ENCODE measurements at places on chromosomes 13 and 19.
A peak's percentile ranks its signal among the peaks of the same experiment; 100 is the strongest.

- DNase-seq = peak; percentile 92
These were observed 44.0 kb downstream of the ZNF823 start for GRCh38 chr19:11694533-11695439.

DNA sequence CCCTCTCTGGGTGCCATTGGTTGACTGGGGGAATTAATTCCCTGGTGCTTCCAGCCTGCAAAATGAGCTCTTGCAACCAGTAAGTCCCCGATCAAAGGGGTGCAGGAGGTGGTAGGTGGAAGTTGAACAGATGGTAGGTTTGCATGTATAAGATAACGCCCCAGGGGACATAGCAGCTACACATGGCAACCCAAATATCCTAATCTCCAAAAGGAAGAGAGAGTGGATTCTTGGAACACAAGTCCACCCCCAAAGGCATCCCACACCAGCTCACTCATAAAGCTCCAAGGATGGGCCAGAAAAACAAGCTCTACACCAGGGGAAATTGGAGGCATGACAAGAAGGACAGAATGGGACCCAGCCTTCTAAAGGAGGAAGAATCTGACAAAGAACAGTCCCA, 4.8 kb downstream of the CD209 start:
- no peak for DNase-seq

- no peak for DNase-seq
These were observed 11.2 kb upstream of the PRR19 start for GRCh38 chr19:42290523-42291434.

- no peak for DNase-seq
These were observed 46.9 kb downstream of the OLFM4 start for GRCh38 chr13:53075356-53076041.

- DNase-seq = no peak
These were observed 21.2 kb downstream of the SULT2B1 start for GRCh38 chr19:48573163-48573505.

GRCh38 chr19:2856457-2857050, 10.6 kb upstream of the ZNF556 start:
- no peak for DNase-seq

- no peak for DNase-seq
These were observed 9.6 kb downstream of the HIPK4 start for GRCh38 chr19:40380199-40381037.

DNA sequence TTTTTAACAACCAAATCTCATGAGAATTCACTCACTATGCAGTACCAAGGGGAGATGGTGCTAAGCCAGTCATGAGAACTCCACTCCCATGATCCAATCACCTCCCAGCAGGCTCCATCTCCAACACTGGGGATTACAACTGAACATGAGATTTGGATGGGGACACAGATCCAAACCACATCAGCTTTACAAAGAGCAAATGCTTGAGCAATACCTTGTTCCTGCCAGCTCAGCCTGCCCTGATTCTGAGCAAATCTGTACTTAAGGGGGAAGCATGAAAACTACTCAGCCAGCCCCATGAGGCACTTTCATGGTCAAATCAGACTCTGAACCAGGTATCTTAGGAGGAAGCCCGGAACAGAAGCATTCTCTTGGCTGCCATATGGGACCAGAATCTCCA, 259.9 kb downstream of the TBC1D4 start:
- peak; percentile 30 for DNase-seq

DNA sequence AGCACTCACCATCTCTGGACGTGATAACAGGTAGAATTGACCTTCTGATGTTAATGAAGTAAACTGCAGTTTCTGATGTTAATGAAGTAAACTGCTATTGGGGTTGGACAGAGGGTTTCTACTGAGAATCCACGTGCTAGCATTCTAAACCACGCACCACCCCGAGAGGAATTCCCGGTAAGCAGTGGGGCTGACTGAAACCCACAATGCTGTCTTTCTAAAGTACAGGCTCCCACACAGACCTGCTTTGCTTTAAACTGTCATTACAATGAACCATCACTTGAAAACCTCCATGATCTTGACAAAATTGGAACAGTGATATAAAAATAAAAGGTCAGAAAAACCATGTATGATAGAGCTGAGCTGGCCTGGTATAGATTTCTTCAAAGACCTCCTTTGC, 559.0 kb downstream of the FGF9 start:
- no peak for DNase-seq

DNA sequence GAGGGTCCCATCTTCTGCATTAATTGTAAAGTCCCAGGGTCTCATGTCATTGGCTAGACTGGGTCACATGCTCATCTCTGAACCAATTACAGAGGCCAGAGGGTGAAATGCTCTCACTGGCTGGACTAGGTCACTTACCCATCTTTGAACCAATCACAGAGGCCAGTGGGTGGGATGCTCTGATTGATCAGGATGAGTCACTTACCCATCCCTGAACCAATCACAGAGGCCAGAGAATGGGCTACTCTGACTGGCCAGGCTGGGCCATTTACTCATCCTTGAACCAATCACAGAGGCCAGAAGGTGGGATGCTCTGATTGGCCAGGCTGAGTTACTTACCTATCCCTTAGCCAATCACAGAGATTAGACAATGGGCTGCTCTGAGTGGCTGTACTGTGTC, 5.3 kb downstream of the MISP start:
- DNase-seq = peak; percentile 23

- DNase-seq = no peak
These were observed 17.9 kb downstream of the ZNF700 start for GRCh38 chr19:11942843-11943108.

DNA sequence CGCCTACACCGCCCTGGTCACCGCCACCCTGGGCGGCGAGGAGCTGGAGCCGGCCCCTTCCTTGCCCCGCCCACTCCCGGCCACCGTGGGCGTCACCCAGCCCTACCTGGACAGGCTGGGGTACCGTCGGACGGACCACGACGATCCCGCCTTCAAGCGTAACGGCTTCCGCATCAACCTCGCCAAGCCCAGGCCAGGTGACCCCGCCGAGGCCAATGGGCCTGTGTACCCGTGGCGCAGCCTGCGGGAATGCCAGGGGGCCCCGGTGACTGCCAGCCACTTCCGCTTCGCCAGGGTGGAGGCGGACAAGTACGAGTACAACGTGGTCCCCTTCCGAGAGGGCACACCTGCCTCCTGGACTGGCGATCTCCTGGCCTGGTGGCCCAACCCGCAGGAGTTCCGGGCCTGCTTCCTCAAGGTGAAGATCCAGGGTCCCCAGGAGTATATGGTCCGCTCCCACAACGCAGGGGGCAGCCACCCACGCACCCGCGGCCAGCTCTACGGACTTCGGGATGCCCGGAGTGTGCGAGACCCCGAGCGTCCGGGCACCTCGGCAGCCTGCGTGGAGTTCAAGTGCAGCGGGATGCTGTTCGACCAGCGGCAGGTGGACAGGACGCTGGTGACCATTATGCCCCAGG, 7.0 kb downstream of the CILP2 start:
- DNase-seq = no peak

DNA sequence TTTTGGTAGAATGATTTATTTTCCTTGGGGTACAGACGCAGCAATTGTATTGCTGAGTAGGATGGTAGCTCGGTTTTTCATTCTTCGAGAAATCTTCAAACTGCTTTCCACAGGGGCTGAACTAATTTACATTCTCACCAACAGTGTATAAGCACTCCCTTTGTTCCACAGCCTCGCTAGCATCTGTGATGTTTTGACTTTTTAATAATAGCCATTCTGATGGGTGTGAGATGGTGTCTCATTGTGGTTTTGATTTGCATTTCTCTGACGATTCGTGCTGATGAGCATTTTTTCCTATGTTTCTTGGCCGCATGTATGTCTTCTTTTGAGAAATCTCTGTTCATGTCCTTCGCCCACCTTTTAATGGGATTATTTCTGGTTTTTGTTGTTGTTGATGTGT, 54.8 kb upstream of the UQCRFS1 start:
- no peak for DNase-seq

- DNase-seq = no peak
These were observed 839 bp downstream of the ESD start for GRCh38 chr13:46796129-46796514.

- DNase-seq = no peak
These were observed 1019.5 kb downstream of the PCDH9 start for GRCh38 chr13:66210677-66211076.

- DNase-seq = no peak
These were observed 5.1 kb upstream of the RETN start for GRCh38 chr19:7663706-7664105.

DNA sequence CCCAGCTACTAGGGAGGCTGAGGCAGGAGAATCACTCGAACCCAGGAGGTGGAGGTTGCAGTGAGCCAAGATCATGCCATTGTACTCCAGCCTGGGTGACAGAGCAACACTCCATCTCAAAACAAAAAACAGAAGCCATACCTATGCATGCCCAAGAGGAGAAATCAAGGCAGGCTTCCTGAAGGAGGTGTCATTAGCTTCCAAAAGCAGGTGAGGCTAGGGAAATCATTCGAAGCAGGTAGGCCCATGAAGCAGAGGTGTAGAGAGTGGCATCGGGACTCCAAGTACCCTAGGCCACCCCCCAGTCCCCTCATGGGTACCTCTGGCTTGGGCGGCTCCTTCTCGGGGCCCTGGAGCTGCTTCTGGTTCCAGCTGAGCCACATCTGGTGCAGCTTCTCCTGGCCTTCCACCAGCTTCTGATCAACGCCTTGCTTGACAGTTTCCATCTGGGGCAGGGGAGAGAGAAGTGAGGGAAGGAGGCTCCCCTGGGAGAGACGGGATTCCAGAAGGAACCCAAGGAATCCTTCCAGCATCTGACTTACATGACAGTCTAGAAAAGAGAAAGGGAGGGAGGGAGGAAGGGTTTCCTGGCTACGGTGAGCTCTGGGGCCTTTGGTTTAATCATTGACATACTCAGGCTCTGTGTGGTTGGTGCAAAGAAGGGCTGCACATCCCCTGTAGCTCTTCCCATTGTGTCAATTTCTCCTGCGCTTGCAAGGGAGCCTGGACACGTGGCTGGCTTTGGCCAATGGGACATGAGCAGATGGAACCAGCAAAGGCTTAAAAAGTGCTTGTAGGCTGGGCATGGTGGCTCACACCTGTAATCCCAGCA, 13.1 kb upstream of the TICAM1 start:
- no peak for DNase-seq

GRCh38 chr13:45422731-45423292, 4.6 kb upstream of the SLC25A30 start:
- DNase-seq = no peak

GRCh38 chr19:57437931-57438330, 2.8 kb downstream of the ZNF749 start:
- no peak for DNase-seq

DNA sequence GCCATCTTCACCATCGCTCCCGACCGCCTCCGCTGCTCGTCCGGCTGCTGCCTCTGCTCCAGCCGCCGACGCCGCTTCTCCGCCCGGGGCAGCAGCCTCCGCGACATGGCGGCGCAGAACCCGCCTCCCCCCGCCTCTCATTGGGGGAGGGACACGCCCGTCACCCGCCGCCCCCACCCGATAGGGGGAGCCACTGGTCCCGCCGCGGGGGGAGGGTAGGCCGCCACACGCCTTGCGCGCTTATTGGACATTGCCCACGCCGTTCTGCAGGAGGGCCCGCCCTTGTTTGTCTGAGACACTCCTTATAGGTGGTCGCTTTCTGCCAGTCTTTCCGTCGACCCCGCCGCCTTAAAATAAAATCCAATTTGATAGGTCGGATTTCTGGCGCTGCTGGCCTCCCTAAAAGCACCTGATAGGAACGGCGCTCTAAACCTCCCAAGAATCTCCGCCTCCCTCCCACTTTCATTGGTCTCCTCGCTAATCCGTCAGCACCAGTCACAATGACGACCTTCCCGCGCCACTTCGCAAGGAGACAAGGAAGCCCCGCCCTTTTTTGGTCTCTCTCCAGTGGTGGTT, at the start of gene HNRNPL:
HNRNPL (minus strand) TSS at position 127 of the 576 bp plus-strand sequence; CDS start at position 107, 20 bp downstream.
- peak; percentile 100 for DNase-seq

GRCh38 chr13:45834411-45834994, 17.1 kb downstream of the SIAH3 start:
- no peak for DNase-seq

GRCh38 chr13:108322206-108322824, 52.8 kb downstream of the TNFSF13B start:
- DNase-seq = peak; percentile 51

DNA sequence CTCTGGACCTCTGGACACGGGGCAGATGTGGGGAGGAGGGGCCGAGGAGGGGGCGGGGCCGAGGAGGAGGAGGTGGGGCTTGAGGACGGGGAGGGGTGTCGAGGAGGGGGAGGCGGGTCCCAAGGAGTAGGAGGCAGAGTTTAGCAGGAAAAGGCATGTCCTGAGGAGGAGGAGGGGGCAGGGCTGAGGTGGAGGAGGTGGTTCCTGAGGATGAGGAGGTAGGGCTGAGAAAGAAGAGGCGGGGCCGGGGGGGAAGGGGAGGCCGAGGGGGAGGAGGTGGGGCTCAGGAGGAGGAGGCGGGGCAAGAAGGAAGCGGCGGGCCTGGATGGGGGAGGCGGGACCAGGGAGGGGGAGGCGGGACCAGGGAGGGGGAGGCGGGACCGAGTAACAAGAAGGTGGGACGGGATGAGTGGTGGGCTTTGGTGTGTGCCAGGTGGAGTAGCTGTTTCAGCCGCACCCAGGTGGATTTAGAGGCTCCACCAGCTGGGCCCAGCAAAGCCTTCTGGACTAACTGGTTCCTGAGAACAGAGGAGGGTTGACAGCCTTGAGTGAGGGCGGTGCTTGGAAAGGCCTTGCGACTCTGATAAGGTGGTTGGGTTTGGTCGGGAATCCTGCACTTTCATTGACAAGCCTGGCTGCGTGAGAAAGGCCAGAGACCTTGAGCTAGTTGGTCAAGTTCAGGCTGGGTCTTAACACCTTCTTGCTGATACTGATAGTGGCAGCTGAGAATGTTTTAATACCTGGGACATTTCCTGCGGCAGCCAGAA, 7.7 kb downstream of the TECR start:
- no peak for DNase-seq

DNA sequence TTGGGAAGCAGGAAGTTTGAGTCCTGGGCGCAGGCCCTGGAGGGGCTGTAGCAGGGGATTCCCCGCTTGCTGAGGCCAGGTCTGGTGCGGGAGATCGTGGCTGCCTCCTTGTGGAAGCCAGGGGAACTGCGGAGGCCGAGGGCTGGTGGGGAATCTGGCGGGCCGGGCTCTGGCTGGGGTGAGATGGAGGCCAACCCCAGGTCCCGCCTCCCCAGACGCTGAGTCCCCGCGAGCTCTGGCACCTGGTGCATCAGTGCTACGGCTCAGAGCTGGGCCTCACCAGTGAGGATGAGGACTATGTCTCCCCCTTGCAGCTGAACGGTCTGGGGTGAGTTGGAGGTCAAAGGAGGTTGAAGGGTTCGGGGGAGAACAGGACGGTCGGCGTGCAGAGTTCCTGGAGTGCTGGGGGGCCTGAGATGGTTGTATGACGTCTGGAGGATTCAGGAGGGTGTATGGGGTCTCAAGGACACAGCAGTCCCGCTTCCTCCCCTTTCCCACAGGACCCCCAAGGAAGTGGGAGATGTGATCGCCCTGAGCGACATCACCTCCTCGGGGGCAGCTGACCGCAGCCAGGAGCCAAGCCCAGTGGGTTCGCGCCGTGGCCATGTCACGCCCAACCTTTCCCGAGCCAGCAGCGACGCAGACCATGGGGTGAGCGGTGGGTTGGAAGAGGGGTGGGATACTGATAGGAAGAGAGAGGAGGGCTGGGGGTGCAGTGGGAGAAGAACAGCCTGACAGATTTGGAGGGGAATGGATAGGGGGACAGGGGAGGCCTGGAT, 13.1 kb downstream of the GRAMD1A start:
- peak; percentile 58 for DNase-seq

All from inflammatory macrophage (primary cell).